ENCODE measurements at places on chromosomes 6 and 20.

GRCh38 chr6:161557333-161558107 lies 283.7 kb upstream of the AGPAT4 start:
- no peak for DNase-seq

DNA sequence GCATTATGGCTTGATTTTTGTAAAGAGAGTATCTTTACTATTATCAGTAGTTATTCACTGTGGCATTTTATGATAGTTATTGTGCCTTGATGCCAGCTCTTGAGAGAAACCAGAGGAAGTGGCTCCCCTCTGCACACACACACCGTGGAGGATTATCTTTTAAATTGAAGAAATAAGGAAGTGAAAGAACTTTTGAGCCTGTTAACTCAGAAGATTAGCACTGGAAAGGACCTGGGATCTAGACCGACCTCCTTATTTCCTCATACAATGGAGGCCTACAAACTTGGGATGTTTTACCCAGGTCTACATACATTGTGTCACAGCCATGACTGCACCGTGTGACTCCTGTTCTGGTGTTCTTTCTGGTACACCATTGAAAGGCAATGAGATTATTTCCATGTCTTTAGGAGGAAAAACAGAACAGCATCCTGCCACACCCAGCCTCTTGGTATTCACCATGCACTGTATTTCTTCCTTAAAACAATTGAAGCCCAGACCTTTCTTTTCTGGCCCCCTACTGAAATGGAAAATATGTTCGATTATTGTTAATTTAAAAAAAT lies 40.6 kb downstream of the HECA start:
- no peak for DNase-seq

- DNase-seq = no peak
Observed at GRCh38 chr6:14671261-14671681, 553.7 kb downstream of the CD83 start.

- no peak for DNase-seq
Observed at GRCh38 chr20:15916623-15917022, 656.6 kb downstream of the KIF16B start.

DNA sequence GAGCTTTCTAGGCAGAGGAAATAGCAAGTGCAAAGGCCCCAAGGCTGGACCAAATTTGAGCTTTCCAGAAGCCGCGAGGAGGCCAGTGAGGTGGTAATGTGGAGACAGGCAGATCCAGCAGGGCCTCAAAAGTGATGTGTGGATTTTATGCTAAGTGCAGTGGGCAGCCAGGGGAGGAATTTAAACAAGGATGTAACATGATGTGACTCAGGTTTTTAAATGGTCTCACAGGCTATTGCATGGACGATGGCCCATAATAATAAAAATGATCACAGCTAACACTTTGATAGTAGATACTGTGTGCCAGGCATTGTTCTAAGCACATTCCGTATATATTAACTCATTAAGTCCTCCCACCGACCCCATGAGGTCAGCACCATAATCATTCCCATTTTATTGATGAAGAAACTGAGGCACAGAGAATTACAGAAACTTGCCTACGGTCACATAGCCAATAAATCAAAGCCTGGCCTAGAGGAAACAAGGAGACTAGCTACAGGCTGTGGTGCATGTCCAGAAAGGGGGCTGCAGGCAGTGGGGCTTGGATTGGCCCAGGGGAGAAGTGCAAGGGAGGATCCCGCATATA lies 18.0 kb upstream of the PREX1 start:
- DNase-seq = no peak

DNA sequence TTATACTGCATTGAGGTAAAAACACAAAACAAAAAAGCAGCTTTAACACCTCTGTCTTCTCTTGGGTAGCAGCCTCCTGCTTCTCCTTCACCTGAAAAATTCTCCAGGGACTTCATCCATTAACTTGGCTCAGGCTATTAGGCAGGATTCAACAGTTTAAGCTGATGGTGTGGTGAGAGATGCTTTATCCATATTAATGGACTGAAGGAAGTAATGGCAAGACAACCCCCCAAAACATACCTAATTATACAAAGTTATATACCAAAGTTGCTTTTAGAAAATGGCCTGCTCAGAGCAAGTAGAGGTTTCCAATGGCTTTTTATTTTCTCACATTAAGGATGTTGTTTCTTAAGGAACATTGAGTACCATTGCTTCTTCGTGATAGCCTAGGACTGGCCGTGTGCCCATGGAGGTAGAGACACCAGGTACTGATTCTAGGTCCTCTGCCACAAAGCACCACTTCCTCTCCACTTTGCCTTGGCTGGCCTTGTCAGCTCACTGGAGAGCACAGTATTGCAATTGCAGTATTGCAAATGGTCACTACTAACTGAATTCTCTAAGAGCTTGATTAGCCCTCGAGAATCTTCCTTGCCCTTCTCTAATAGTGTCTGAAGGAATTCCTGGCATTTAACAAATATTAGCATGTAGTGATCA lies 7.3 kb downstream of the EDN1 start:
- no peak for DNase-seq

GRCh38 chr6:41531591-41532582 lies 14.3 kb upstream of the FOXP4 start:
- peak; percentile 80 for DNase-seq

DNA sequence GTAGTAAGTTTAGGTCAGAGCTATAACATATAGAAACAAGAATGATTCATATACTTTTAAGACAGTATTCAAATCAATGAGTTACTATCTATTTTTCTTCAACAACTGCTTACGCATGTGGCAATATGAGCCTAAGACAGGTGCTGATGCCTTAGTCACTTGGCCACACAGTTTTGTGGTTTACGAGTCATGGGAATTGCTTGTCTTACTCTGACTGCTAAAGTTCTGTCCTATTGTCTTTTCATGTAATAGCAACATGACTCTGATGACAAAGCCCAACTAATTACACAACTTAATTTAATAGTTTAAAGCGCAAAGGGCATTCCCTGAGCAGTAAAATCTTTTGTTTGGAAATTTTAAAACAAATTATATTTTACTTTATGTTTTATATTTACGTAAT lies 159.3 kb upstream of the CENPW start:
- peak; percentile 59 for DNase-seq

DNA sequence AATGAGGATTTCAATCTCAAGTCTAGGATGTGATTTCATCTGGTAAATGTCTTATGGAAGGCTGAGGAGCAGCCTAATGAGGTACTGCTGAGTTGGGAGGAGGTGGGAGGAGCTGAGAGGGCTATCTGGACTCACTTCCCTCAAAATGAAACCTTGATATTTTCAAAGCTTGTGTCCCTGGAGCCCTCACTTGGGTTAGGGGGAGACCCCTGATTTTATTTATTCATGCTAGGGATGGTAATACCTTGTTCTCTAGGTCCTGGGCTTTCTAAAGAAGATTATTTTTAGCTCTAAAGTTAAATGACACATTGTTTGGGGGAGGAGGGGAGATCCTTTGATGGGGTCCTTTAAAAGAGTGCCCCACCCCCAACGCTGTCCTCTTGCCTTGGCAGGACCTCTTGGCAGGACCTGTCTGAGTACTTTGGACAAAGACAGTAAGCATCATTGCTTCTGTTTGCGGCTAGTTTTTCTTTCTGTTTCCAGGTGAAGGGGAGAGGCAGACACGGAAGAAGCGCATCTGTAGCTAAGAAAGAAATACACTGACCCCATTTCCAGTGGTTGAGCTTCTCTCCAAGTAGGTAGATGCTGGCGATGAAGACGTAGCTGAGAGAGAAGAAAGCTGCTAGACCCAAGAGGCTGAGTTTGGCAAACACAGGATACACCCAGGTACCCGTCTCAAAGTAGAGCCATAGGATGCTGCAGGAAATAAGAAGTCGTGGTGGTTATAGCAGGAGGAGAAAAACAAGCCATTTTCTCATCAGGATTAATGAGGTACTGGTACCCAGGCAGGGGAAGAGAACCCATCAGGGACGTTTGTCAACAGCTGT lies 55.6 kb downstream of the ADTRP start:
- DNase-seq = no peak

- no peak for DNase-seq
Observed at GRCh38 chr6:160420253-160420968, 72.2 kb downstream of the SLC22A3 start.

DNA sequence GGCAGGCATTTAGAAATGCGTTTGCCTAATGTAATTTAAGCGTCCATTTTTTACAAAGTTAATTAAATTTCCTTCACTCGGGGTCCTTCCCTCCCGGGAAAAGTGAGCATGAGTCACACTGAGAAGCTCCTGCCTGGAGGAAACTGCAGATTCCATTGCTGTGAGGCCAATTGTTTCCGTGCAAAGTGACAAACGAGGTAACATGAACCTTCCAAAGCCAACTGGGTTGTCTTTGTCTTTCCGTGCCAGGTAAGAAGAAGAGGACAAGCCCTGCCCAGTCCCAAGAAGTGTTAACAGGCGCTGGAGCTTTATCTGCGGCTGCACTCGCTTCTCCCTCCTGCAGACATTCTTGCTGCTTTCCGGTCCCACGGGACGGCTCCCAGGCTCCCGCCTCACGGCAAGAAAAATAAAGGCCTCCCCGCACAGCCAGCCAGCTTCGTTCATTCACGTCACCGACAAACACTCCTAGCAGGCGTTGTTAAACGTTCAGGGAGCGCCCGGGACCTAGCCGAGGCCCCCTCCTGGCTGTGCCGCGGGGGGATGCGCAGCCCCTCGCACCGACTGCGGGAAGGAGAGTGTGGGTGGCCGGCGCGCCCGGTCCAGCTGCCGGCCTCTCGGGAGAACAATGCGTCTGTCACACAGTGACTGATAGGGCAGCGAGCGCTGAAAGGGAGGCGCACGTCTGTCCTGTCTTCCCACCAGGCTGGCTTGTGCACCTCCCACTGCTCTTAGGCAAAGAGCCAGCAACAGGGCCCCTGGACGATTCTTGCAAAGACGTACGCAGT lies 61.5 kb upstream of the HDDC2 start:
- peak; percentile 9 for DNase-seq

- peak; percentile 71 for DNase-seq
Observed at GRCh38 chr6:36131511-36132245, 1.4 kb downstream of the MAPK13 start.

GRCh38 chr6:55868771-55869479 lies 6.5 kb downstream of the BMP5 start:
- DNase-seq = peak; percentile 36

GRCh38 chr6:37516076-37516919 lies 16.6 kb upstream of the CCDC167 start:
- peak; percentile 91 for DNase-seq

DNA sequence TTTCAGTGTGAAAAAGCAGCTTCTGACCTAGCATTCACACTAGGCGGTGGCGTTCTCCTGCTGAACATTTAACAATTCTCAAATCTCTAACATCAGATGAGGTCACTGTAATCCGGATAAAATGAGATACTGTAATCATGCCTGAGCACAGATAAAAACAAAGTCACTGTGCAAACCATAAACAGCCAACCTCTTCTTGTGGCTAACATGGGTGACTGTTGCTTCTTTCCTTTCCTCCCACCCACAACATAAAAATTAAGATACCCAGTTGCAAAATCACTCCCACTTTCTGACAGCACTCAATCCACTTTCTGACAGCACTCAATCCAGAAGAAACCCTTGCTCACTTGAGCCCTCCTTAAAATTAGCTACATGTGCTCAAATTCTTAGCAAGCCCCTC lies 11.5 kb upstream of the ALDH8A1 start:
- DNase-seq = no peak

- DNase-seq = no peak
Observed at GRCh38 chr6:112640891-112641290, 293.8 kb downstream of the RFPL4B start.

- no peak for DNase-seq
Observed at GRCh38 chr6:155190677-155191076, 73.1 kb upstream of the CLDN20 start.

DNA sequence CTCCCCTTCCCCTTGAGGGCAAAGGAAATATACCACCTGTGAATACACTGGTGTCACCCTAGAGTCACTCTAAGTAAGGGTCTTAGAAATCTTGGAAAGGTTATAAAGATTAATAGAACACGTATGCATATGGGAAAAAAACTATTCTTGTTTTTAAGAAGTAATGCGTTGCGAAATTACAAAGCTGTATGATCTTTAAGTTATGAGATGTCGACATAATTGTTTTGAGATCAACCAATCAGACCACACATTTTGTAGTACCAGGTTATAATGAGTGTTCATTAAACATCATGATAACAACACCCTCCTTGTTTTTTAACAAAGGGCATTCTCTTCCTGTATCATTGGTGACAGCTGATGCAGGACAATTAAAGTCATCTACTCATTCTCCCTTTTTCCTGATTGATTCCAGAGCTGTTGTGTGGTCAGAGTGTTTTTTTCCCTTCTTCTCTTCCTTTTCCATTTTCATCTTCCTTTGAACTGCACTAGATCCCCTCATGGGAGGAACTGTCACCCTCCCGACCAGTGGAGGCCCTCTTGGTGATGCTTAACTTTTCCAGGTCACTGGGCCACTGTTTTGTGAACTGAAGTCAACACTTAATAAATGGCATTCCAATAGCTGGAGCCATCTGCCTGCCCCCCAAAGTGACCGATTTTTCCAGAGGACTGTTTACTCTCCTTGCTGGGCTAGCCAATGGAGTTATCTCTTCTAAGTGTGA lies 37.0 kb downstream of the PRDM1 start:
- no peak for DNase-seq

GRCh38 chr6:33313105-33313708 lies 671 bp downstream of the TAPBP start:
- peak; percentile 63 for DNase-seq

DNA sequence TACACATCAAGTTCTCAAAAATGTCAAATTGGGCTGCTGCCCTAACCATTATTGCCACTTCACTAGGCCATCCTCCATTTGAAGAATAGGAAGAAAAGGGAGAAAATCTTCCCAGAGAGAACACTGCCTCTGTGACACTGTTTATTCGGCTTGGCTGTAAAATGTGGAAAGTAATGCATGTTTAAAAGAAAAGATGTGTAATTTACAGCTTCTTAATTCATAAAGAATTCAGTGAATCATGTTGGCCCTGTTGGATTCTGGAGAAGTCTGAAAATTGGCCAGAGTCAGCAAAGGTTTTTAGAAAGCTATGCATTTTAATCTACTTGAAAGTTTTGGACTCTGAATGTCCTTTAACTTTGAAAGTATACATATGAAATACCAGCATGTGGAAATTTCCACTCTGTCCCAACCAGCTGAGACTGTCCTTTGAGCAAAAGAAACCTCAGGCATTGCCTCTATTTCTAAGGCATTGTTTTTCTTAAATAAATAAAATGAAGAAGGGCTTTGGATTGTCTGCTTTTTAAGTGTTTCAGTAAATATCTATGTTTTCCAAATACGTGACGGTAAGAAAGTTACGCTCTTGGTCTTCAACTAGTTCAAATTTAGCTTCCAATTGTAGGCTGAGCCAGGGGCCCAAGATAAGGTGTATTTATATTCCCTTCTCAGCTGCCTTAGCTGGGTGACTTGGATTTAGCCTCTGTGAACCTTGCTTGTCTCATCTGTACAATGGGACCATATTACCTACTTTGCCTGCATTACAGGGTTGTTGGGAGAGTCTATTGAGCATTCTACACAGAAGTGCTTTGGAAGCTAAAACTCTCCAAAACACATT lies 222.2 kb downstream of the UST start:
- DNase-seq = no peak

DNA sequence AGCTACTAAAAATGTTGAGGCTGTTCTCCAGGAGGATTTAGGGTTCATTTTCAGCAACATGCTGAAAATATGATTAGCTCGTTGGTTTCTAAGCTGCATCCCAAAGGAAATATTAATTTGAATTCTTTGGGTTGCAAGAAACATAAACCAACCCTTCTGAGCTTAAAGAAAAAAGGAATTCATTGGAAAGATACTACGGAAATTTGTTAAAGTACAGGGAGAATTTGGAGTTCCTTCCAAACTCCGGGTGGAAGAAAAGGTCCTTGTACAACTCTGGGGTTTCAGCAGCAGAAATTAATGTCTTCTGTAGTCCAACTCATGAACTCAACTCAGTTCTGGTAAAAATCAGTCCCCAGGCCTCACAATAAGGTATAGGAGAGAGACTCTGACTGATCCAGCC lies 712.9 kb downstream of the UTRN start:
- no peak for DNase-seq

GRCh38 chr20:48486065-48486464 lies 341.7 kb downstream of the PREX1 start:
- no peak for DNase-seq
